ENCODE measurements at places on chromosomes 6 and 20.
A peak's percentile ranks its signal among the peaks of the same experiment; 100 is the strongest.

GRCh38 chr20:38831049-38831691 lies 25.7 kb downstream of the PPP1R16B start:
- peak; percentile 35 for DNase-seq

DNA sequence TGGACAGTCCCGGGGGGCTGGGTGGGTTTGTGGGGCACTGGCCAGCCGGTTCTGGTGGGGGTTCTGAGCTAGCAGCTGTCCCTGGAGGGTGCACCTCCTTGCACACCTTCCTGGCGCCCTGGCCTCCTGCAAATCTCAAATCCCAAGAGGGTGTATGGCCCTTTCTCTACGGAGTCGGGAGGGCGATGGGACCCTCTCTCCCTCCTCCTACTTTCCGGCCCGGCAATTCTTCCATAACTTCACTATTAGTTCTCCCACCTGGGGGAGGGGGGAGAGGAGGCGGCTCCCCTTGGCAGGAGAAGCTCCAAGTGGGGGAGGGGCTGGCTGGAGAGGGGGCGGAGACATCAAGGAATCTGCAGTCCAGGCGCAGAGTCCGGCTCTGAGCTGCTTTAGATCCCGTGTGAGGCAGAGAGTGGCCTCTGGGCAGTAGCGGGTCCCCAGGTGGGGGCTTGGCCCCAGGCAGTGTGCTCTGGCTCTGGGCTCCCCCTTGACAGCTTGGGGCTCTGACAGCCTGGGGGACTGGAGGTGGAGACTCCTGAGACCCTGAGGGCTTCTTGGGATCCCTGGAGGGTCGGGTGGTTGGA lies 1.4 kb upstream of the LAMA5 start:
- DNase-seq = no peak

- DNase-seq = no peak
Measured at GRCh38 chr6:160378882-160379281, 30.7 kb downstream of the SLC22A3 start.

DNA sequence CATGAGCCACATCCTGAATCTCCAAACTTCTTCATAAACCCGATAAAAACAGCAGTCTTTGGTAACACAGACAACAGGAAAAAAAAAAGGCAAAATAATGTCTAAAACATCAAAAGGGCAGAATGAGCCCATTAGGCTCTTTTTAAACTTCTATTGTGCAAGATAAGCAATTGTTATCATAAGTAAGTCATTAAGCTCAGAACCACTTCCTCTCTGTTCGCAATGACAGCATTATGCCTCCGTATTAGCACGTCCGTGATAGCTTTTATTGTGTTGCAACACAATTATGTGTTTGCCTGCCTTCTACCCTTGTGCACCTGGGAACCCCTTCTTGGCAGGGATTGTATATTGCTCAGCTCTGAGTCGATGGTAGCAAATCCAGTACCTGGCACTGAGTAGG lies 147.1 kb downstream of the LRFN2 start:
- DNase-seq = no peak

DNA sequence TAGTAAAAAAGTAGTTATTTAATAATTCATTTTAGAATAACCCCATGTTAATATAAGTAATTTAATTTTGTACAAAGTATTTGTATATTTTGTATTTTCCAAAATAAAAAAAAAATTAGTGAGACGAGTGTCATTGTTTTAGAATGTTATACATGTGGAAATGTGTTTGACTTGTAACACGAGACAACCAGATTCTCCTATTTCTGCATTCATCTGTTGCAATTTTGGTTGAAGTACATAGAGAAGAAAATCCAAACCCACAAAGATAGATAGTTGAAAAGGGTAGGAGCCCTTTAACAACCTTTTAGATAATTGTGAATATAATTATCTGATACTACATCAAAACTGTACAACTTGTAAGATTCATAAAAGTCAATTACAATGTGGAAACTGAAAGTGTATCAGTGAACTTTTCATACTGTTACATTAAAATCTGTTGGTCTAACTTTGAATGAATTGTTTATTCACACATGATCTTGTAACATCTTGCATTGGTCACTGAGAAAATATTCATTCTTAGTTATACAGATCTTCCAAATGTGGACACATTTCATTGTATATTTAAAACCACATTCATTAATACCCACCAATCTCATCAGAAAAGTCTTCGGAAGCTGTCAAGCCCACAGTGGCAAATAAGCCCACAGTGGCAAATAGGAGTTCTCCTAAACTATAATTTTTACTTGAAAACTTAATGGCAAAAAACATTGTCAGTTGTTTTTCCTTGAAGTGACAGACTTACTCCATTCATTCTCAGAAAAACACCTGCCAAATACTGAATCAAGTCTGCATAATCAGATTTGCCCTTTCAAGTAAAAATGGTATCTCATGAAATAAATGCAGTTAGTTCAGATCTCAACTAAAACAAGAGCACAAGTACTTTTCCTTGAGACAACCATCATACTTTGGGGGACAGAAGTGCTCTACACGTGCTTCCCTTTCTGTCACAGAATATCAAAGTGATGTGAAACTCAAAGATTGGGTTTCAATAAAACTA lies 52.8 kb downstream of the FKBP5 start:
- DNase-seq = no peak

- DNase-seq = no peak
Measured at GRCh38 chr20:54321352-54322087, 113.6 kb downstream of the PFDN4 start.

DNA sequence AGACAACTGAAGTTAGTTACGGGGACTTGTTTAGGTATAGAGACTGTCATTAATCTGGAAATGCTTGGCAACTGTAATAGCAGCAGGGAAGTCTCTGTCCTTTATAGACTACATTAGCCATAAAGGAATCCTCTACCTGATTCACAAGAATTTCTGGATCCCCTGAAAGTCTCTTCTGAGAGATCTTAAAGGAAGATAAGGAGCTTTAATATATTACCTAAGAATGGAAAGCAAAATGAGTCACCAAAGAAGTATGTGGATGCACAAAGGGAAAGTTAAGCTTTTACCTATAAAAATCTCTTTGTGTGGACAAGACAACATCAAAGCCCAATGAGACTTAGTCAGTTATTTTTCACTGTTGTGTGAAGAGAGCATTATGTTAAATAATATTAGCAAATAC lies 92.2 kb upstream of the RSPO3 start:
- DNase-seq = no peak

DNA sequence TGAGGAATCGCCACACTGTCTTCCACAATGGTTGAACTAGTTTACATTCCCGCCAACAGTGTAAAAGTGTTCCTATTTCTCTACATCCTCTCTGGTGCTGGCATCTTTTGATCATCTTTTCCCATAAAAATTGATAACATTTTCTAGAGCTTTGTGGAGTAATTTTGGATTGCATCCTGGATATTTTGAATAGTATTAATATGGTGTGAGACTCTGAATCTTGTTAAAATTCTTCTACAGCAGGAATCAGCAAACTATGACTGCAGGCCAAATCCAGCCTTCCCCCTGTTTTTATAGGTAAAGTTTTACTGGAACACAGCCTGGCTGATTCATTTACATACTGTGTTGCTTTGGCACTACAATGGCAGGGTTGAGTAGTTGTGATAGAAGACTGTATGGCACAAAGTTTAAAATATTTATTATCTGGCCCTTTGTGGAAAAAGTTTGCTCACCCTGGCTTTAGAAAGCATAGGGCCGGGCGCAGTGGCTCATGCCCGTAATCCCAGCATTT lies 15.0 kb upstream of the RNF8 start:
- no peak for DNase-seq

GRCh38 chr20:2914160-2914559 lies 40.9 kb downstream of the PTPRA start:
- no peak for DNase-seq

- no peak for DNase-seq
Measured at GRCh38 chr6:148497257-148497656, 154.6 kb downstream of the SASH1 start.

DNA sequence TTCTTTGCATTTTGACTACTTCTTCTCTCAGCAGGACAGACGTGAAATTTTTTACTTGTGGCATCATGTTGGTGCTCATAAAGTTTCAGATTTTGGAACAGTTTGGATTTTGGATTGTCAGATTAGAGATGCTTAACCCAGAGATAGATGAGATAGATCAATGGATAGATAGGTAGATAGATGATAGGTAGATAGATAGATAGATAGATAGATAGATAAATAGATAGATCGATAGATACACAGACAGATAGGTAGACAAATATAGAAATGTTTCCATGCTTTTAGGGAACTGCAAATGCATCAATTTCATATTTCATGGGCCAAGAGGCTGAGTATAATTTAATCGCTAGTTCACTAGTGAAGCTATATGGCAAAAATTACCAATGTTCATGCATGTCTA lies 981.5 kb upstream of the ADGRB3 start:
- DNase-seq = no peak

DNA sequence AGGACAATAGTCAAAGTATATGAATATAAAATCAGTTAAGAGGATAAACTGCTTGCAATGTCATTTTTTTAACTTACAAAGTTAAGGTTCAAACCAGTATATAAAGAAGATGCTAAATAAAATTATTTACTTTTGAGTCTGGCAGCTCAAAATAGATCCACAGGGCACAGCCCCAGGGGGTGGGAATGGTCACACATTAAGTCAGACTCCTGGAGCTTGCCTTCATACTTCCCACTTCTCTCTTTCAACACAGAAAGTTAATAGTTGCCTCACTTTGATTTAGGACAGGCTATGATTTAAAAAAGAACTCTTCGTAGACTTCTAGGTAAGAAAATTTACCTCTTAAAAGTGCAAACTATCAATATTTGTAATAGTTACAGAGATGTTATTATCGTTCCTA lies 158.3 kb upstream of the RUNX2 start:
- DNase-seq = no peak

- no peak for DNase-seq
Measured at GRCh38 chr6:131058236-131058635, 4.8 kb downstream of the EPB41L2 start.

Data from coronary artery (tissue), 2 donors.